ENCODE measurements at places on chromosomes 4 and X.
A peak's percentile ranks its signal among the peaks of the same experiment; 100 is the strongest.

DNA sequence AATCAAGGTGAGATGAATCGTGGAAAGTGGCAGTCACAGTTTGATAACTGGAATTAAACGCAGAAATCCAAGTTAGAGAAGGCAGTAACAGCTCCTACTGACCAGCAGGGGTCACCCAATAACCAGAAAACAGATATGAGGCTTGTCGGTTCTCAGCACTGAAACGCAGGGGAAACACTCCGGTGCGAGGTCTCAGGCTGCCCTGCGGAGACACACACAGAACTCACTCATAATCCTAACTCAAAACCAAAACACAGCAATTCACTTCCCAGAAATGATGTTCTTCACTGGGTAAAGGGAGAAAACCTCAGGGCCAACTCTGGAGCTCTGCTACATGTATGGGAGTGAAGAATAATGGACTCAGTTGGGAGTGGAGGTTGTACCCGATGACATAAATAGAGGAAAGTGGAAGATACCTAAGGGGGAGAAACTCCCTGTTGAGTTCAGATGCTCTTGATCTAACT is 384.4 kb downstream of the RAPGEF2 start:
- peak; percentile 54 for DNase-seq

DNA sequence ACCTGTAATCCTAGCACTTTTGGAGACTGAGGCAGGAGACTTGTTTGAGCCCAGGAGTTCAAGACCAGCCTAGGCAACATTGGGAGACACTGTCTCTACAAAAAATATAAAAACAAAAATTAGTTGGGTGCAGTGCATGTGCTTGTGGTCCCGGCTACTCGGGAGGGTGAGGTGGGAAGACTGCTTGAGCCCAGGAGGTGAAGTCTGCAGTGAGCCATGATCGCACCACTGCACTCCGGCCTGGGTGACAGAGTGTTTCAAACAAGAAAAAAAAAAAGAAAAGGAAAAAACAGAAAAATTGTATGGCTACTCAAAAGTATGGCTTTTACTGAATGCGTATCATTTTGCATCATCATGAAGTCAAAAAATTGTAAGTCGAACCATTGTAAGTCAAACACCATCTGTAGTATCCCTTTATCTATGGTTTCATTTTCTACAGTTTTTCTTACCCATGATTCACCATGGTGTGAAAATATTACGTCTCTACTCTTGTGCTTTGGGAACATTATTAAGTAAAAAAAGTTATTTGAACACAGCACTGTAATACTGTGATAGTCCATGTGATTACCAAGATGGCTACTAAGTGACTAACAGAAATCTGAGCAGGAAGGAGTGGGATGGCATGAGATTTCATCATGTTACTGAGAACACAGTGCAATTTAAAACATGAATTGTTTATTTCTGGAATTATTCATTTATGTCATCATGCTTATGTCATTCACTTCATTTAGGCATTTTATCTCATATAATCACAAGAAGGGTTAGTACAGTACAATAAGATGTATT is 26.5 kb upstream of the MANBA start:
- no peak for DNase-seq

GRCh38 chrX:119871245-119871598 is 311 bp downstream of the RNF113A start:
- no peak for DNase-seq

- DNase-seq = no peak
These were observed 252.8 kb upstream of the SLC7A11 start for GRCh38 chr4:138494931-138495330.

- no peak for DNase-seq
These were observed 263.1 kb downstream of the PTTG2 start for GRCh38 chr4:38223306-38223705.

DNA sequence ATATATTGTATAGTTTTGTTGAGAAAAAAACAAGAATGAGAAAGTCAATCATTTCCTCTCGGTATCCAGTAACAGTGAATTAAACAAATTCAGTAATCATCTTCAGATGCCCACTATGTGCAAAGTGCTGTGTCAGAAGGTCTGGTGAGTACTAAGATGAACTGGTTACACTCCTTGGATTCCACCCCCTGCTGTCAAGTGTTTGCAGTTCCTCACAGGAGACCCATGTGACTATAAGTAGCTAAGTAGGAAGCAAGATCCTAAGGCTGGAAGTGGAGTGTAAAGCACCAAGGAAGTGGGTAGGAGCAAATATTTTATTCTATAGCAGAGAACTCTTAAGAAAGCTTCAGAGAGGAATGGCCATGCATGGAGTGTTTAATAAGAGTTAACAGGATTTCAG is 73.6 kb downstream of the SNX25 start:
- no peak for DNase-seq

DNA sequence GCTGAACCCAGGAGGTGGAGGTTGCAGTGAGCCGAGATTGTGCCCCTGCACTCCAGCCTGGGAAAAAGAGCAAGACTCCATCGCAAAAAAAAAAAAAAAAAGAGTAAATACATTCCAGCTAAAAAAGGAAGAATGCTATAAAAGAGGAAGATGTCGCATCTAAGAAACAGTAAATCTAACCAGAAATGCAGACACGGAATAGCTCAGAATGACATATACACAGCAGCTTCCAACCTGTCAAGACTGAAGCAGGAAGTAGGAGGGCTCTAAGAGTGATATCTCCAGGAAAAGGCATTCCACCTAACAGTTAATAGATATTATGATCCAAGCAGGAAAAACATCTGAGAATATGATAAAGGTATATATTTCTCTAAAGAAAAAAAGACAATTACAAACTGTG is 16.0 kb downstream of the CLOCK start:
- DNase-seq = no peak

DNA sequence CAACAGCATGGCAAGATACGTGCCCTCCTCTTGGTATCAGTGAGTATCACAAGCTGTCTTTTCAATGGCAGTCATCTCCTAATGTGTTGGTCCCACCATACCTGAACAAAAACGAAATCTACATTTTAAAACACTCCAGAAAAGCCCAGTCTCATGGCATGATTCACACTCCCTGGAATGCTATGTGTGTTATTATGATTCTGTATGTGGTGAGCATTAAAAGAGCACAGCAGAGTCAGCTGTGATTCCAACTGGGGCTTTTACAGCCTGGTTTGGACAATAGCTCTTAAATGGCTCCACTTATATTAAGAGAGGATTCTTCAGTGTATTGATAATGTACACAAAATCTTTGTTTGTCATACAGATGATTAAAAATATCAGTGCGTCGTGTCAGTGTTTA is 274.1 kb upstream of the GK2 start:
- no peak for DNase-seq

- no peak for DNase-seq
These were observed 19.6 kb downstream of the TMEM31 start for GRCh38 chrX:103730147-103730795.

GRCh38 chr4:154024097-154024694 is 235.3 kb upstream of the SFRP2 start:
- DNase-seq = no peak

GRCh38 chr4:9976781-9977180 is 44.5 kb downstream of the SLC2A9 start:
- no peak for DNase-seq
